Diencephalon (tissue), 1 donor: ENCODE measurements at places on chromosomes 2 and 18. TPM values are rescaled to one million over a fixed set of nuclear protein-coding genes. Genes with fewer than 3 reads are reported as not detected.

The ERCC3 gene
- total RNA-seq, result 41.3 TPM

The MAB21L4 gene
- not detected for total RNA-seq

The MPHOSPH10 gene
- 27.7 TPM for total RNA-seq

The SMYD1 gene
- not detected for total RNA-seq

The IL37 gene
- total RNA-seq, result not detected

The EFR3B gene
- 72.9 TPM for total RNA-seq

The MBP gene
- total RNA-seq, result 60.4 TPM

The HOXD9 gene
- not detected for total RNA-seq

The GPR45 gene
- 1.8 TPM for total RNA-seq

The ITPRIPL1 gene
- total RNA-seq, result 1.6 TPM

The SLC4A5 gene
- total RNA-seq, result 3.2 TPM

The DUSP19 gene
- 10.6 TPM for total RNA-seq

The FRZB gene
- total RNA-seq, result 5.5 TPM

The SEMA4F gene
- total RNA-seq, result 21.0 TPM

The ARHGAP15 gene
- total RNA-seq, result 3.2 TPM

The STAMBP gene
- total RNA-seq, result 21.5 TPM

The ELAC1 gene
- 10.4 TPM for total RNA-seq

The TEKT4 gene
- 2.5 TPM for total RNA-seq

The C2orf66 gene
- total RNA-seq, result 0.69 TPM

The TNS1 gene
- 12.7 TPM for total RNA-seq

The B4GALT6 gene
- total RNA-seq, result 29.5 TPM

The NDC80 gene
- total RNA-seq, result 14.3 TPM

The SLC9A4 gene
- total RNA-seq, result 0.69 TPM
